Stimulated activated CD4-positive, alpha-beta T cell treated with anti-CD3 and anti-CD28 coated beads, TNF-alpha, amount 100 ng/mL, for 1 hour (primary cell): ENCODE measurements at places on chromosomes 1 and 21.

DNA sequence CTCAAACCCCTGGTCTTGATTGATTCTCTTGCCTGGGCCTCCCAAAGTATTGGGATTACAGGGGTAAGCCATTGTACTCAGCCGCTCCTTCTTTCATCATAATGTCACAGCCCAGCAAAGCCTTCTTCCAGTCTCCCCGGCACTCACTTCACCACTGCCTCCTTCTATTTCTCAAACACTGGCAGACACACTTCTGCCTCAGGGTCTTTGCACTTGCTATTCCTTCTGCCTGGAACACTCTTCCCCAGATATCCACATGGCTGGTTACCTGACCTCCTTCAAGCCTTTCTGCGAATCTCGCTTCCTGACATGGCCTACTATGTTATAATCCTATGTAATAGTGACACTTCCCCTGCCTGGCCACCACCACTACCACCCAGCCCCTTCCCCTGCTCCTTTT is 7.2 kb upstream of the SLC9A1 start:
- DNase-seq, result no peak

DNA sequence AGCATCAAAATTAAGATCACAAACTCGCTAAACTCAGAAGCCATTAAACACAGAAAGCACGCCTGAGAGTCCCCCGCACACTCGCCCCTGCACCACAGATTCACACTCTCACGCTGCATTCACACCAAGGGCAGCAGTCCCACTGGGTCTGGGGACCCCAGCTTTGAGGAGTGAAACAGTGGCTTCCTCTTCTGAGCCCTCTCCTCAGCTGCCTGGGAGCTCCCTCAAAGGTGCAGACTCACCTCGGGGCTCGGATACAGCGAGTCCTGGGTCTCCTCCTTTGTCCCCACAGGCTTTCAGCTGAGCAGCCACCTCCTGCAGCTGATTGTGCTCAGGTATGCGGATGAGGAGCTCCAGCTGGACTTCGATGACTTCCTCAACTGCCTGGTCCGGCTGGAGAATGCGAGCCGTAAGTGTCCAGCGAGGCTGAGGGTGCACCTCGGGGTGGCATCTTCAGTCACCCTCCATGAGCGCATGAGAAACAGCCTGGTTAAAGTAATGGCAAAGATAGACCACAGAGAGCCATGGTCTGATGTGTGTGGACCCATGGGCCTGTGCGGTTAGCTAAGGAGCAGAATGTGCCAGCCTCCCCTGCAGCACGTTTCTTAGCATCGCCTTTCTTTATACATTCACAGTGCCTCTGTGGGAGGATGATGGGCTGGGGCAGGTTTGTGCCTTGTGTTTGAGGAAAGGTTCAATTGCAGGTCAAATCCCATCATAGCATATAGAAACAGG is 47.9 kb downstream of the CAPN9 start:
- no peak for DNase-seq

GRCh38 chr1:151710187-151710840 is 6.3 kb downstream of the CELF3 start:
- no peak for DNase-seq

DNA sequence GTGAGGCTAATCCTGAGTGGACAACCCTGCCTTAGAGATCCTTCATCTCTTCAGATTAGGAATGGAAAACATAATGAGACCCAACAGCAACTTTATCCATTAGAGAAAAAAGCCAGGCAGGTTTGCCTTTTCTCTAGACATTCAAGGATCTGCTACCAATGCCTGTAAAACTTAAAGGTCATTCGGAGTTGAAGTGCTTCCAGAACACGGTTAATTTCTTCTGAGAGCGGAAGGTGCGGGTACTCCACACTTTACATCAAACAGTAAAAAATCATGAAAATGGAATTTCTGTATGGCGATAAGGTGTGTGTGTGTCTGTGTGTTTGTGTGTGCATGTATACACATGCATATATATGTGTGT is 65.2 kb upstream of the PRKACB start:
- no peak for DNase-seq

DNA sequence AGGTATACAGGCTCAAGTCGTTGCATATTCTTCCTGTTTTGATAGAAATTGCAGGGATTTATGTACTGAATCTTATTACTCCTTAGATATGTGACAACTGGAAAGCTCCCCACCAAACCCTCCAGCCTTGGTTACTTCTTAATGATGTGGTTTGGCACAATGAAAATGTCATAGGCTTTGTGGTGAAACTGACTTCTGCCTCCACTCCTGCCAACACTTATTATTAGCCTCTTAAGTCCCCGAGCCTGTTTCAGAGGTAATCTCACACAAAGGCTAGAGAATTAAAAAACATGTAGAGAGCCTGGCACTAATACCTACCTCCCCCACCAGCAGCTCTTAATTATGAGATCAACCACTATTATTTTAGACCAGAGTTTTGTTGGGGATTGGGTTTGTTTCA is 4.2 kb downstream of the COX20 start:
- DNase-seq, result no peak

DNA sequence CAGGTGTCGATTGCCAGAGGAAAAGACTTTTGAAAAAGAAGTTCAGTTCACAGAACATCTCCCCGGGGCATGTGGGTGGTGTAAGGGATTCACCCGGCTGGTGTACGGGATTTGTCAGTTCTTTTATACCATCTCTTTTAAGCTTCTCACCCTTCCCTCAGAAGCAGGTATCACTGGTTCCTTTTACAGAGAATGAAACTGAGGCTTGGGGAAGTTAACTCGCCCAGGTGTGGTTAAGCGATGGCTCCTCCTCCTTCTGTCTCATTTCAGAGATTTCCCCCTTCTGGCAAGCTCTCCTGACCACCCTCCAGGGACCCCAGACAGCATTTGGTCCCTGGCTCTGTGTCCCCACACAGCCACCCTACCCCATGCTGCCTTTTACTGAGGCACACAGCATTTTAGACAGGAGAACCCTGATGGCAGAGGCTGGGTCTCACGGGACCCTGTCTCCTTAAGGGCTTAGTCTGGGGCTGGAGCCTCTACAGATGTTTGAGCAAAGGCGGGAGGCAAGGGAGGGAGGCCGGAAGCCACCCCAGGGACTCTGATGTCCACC is 2.8 kb upstream of the ECE1 start:
- peak; percentile 22 for DNase-seq

DNA sequence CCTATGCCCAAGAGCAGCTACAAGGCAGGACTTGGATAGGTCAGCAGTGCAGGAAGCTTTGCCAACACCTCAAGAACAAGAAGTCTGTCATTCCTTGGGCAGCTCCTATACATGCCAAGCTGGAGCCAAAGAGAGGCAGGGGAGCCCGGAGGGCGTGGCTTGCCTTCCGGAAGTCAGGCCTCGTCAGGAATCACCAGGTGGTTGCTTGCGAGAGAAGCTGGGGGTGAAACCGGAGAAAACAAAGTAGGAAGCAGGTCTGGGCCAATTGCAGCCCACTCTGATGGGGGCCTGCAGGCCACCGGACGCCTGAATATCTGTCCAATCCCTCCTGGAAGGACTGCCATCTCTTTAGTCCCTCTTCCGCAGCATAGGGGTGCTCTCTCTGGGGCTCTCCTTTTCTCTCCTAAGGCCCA is 794 bp upstream of the FAM76A start:
- DNase-seq, result no peak
